Activated T-helper 9 cell treated with anti-CD3 and anti-CD28 coated beads, Interleukin-2, amount 50 U/mL, for 16 hours (primary cell): ENCODE measurements at places on chromosomes 5 and 9.

- peak; percentile 4 for DNase-seq
Measured at GRCh38 chr9:7879551-7880245, 80.1 kb upstream of the DMAC1 start.

DNA sequence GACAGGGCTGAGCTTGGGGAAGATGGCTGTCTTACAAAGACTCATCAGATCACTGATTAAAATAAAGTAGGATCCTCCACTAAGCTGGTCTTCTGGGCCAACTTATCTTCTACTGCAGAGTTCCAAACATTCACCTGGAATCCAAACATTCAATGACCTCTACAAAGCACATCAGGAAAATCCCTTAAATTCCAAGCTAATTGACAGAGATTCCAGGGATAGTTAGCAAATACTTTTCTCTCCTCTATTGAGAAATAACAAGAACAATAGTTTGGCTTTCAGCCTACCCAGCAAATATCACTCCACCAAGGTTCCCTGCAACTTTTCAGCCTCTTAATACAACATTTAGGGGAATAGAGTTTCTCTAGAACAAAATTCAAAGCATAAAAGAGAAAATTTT is 140.6 kb upstream of the LIFR start:
- DNase-seq: no peak

GRCh38 chr9:82531795-82532194 is 531.1 kb downstream of the RASEF start:
- DNase-seq: no peak

DNA sequence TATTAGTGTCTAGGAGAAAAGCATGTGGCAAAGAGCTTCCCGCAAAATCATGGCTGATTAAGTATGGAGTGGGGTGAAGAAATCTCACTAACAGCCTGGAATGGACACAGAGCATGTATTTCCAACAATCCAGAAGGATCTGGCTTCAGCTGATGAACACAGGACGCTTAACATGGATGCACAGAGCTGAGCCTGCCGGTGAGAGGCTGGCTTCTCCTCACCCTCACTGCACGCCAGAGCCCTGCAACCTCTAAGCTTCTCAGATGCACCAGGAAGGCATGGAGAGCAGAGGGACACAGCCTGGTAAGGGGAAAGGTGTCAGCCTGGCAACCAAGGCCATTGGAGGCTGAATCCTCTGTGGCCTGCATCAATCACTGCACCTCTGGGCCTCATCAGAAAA is 298.5 kb downstream of the TRIM32 start:
- DNase-seq: no peak

- no peak for DNase-seq
Measured at GRCh38 chr9:4433379-4433778, 56.9 kb upstream of the SLC1A1 start.

GRCh38 chr5:170639221-170639925 is 135.6 kb downstream of the KCNIP1 start:
- DNase-seq: no peak

DNA sequence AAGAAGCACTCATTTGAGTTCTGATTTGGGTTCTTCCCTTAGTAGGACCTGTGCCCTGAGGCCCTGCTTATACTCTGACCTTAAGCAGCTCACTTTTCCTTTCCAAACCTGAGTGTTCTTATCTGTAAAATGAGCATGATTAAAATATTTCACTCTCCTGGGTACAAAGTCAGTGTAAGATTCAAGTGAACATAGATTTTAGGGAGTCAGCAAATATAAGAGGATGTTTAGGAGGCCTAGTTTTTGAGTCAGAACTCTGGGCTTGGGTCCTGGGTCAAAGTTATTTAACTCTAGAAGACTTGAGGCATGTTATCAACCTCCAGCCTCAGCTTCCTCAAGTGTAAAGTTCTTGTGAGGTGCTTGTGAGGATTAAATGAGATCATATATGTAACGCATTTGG is 8.7 kb upstream of the SPARC start:
- DNase-seq: no peak
